ENCODE measurements at places on chromosomes 16 and 17.
A peak's percentile ranks its signal among the peaks of the same experiment; 100 is the strongest.

DNA sequence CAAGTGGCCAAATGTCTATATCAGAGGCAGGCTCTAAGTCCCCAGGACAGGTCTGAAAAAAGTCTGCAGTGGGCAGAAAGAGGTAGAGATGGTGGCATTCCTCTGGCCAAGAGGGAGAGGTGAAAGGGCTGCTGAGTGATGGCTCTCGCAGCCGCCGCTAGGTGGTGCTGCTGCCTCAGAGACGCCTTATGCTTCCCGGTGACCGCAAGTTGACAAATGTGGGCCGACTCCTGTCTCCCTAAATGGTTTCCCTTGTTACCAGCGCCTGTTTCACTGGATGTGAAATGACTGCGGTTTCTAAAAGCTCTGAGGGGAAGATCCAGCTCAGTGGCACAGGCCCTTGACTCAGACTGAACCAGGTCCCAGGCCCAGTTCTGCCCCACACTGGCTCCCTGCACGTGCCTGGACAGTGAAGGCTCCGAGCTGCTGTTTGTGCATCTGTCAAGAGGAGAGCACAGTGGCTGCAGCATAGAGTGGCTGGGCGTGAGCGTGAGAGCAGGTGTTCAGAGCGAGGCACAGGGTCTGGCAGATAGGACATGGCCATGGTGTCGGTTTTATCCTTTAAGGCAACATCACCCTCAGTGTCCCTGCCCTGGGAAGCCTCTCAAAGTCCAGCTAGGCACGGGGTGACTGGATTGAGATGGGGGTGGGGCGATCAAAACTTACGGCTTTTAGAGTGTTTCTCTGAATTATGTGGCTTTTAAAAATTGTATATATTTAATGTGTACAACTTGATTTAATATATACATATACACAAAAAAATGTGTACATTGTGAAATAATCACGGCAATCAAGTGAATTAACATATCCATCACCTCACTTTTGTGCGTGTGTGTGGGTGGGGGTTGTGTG lies 19.9 kb downstream of the CLEC16A start:
- peak; percentile 88 for DNase-seq

DNA sequence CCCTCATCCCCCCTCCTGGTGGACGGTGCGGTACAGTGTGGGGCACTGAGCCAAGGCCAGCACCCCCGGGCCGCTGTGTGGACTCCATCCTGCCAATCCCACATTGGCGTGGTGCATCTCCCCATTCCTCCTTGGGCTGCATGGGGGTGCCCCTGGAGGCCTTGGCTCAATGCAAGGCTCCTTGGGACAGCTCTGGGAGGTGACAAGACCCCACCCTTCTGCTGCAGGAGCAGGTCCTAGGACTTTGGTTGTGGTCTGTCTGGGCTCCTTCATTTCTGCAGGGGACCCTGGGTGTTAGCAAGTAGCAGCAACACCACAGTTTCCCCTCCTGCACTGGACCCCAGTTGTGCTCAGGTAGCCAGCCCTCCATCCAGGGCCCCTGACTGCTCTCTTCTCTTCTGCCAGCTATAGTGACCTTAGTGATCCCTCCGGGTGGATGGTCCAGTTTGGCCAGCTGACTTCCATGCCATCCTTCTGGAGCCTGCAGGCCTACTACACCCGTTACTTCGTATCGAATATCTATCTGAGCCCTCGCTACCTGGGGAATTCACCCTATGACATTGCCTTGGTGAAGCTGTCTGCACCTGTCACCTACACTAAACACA lies 1.3 kb downstream of the PRSS21 start:
- DNase-seq = no peak

- peak; percentile 76 for DNase-seq
These were observed at the start of gene TNFSF12 for GRCh38 chr17:7548585-7549400. TSS of gene TNFSF12 (plus strand) at chr17:7549058. CDS start at chr17:7549154, 96 bp downstream.

GRCh38 chr17:79809530-79810129 lies 12.8 kb upstream of the CBX8 start:
- no peak for DNase-seq

- peak; percentile 67 for DNase-seq
These were observed 973 bp downstream of the SLC7A6 start for GRCh38 chr16:68265078-68265920.

DNA sequence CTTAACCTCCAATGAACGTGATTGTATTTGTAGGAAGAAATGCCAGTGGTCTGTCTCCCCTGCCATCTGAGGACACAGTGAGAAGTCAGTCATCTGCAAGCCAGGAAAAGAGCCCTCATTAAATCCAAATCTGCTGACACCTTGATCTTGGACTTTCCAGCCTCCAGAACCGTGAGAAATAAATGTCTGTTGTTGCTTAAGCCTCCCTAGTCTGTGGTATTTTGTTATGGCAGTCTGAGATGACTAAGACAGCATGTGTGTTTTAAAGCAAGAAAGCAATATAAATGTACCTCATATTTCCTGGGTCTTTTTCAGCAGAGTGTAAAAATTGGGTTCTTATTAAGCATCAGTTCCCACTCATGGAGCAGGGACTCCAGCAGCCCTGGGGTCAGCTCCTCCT lies 177.9 kb upstream of the NLRP1 start:
- DNase-seq = no peak

GRCh38 chr16:88651989-88652761 lies 1.3 kb upstream of the CYBA start:
- DNase-seq = no peak

GRCh38 chr16:1708768-1709180 lies 2.8 kb downstream of the MAPK8IP3 start:
- DNase-seq = no peak

- DNase-seq = no peak
These were observed 302.2 kb downstream of the C16orf95 start for GRCh38 chr16:87015021-87015420.

GRCh38 chr17:3622977-3623594 lies 13.0 kb downstream of the SHPK start:
- no peak for DNase-seq

- no peak for DNase-seq
These were observed 44.4 kb upstream of the ANKFN1 start for GRCh38 chr17:56108811-56109284.

DNA sequence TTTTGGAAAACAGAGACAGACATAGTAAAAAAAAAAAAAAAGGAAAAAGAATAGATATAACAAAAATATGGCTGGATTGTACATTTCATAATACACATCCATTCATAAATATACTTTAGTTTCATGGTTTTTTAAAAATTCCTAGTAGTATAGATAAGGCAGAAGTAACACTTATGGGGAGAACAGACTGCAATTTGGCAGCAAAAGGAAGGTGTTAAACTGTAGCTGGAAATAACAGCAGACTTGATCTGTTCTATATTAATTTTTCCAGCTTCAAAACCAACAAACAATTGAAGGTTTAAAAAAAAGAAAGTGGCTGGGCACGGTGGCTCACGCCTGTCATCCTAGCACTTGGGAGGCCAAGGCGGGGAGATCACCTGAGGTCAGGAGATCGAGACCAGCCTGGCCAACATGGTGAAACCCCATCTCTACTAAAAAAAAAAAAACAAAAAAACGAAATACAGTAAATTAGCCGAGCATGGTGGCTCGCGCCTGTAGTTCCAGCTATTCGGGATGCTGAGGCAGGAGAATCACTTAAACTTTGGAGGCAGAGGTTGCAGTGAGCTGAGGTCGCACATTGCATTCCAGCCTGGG lies 191.8 kb downstream of the SPECC1 start:
- DNase-seq = no peak

DNA sequence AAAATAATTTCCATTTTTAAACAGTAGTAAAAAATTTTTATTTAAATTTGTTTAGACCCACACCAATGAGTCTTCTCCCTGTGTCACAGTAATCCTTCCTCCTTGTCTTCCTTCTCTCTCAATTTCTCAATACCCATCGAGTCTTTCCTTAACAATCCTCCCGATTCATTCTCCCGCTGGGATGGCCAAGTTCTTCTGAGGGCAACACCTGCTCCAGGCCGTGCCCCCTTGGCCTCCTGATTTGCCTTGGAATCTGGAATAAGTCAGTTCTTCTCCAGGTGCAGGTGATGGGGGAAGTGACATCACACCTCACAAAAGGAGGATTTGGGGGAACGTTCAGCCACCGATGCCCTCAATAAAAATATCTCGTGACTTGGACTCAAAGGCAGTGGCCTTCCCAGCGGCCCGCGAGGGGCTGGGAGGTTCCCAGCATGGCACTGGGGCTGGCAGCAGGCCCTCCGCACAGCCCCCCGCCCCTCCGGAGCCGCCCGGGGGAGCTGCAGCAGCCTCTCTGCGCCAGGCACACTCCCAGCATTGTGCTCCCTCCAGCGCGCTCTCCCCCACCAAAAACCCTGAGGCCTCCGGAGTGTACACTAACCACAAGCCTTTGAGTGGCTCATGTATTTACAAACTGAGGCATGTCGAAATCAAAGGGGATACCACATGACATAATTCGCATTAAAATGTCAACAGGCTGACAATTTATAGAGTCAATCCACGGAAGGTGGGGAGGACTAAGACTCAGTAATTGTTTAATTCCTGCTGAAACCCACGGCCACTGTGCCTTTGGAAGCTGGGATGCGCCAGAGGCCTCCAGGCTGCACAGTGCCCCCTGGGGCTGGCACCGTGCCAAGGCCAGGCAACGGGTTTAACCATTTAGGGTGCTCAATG lies 120.5 kb downstream of the ZFHX3 start:
- DNase-seq = no peak

GRCh38 chr16:47055136-47055885 lies 81.8 kb upstream of the DNAJA2 start:
- DNase-seq = no peak

DNA sequence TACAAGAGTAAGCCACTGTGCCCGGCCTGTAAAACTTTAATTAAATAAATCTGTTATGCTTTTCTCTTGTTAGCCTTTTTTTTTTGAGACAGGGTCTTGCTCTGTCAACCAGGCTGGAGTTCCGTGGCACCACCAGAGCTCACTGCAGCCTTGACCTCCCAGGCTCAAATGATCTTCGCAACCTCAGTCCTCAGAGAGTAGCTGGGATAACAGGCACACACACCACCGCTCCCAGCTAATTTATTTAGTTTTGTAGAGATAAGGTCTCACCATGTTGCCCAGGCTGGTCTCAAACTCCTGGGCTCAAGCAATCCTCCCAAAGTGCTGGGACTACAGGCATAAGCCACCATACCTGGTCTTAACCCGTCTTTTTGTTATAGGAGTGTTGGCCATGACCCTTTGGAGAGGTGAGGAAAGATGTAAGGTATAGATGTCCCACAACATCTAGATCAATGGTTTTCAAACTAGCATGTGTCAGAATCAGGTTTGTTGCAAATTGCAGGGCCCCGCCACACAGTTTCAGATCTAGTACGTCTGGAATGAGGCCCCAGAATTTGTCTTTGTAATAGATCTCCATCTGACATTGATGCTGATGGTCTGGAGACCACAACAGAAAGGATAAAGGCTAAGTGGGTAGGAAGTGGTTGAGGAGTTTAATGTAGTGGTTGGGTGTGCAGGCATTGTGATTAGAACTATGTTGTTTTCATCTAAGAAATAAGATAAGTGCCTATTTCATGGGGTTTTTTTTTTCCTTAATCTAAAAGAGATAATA lies 4.3 kb upstream of the GGA2 start:
- peak; percentile 39 for DNase-seq

GRCh38 chr17:79837888-79838521 lies 1.2 kb downstream of the CBX4 start:
- peak; percentile 62 for DNase-seq

DNA sequence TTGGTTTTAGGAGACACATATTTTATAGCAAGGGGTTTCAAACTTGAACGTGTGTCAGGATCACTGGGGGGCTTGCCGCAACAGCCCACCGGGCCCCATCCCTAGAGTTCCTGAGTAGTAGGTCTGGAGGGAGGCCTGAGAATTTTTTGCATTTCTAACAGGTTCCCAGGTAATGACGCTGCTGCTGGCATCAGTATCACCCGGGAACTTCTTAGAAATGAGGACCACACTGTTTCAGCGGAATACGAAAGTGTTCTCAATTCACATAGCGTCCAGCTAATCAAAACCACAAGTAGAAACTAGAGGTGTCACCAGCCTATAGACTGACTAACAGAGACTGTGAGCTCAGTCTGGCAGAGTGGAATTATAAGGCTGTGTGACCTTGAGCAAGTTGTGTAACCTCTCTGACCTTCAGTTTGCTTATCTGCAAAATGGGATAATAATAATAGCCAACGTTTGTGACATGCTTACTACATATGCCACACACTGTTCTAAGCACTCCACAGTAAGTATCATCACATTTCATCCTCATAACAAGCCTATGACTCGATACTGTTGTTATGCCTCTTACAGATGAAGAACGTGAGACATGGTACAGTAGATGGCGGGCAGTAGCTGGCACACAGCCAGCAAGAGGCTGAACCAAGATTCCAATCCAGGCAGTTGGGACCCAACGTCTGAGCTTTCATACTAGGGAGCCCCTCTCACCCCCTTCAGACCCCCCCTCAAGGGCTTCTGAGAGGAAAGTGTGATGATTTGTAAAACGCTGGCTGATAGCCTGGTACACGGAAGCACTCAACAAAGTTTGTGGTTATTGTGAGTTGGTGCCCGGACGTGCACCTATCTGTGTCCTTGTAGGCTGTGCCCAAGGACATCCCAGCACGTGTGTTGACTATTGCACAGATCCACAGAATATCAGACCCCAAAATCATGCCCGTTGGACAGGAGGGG lies 4.6 kb upstream of the ICAM2 start:
- peak; percentile 60 for DNase-seq

DNA sequence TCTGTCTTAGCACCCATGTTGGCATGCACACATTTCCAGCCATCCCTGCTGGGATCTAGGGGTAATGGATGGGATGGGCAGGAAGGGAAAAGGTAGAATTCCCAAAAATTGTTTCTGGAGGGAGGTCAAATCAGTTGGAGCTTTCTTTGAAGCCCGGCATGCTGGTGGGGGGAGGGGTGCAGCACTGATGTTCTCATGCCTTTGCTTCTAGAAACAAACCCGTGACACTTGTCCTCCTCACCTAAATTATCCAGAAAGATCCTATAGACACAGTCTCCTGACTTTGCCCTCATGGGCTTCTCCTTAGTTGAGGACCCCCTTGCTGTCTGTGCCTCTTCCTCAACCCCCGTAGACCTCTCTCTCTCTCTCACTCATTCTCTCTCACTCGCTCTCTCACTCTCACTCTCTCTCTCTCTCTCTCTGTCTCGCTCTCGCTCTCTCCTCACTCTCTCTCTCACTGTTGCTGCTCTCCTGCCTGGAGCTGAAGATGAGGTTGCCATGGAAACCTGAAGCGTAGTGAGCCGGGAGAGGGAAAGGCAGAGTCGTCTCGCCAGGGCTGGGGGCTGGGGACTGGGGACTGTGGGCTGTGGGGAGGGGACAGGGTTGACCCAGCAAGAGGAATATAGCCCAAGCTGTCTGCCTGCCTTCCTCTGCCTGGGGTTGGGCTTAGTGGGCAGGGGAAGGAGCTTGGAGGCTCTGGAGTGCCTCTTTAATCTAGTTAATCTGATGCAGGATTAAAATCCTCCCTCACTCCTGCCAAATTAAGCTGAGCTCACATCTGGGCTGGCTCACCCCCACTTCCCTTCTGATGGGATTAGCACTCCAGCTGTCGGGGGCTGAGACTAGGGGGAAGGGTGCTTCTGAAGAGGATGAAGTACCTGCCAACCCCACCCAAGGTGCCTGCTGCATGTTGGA lies 16.1 kb downstream of the LASP1 start:
- no peak for DNase-seq

DNA sequence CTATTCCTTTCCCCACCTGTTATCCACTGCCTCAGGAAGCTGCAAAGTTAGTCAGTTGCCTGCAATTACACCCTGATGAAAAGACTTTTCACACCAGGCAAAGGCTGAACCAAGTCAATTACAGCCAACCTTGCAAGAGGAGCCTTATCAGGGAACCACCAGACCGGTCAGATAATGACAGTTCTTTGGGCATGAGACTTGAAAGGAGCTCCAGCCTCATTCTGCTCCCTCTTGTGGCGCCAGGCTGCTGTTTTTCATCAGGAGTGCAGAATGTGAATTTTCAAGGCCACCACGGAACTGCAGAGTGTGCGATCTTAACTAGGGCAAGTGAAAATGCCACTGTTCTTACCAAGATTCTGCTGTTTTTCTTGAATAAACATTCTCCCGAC lies 22.5 kb downstream of the DNAI2 start:
- DNase-seq = peak; percentile 60

Data from CD4-positive, alpha-beta T cell treated with Interleukin-6 for 4 hours (primary cell).